NCI-H82 (cell line): ENCODE measurements at places on chromosomes 16 and 17.

DNA sequence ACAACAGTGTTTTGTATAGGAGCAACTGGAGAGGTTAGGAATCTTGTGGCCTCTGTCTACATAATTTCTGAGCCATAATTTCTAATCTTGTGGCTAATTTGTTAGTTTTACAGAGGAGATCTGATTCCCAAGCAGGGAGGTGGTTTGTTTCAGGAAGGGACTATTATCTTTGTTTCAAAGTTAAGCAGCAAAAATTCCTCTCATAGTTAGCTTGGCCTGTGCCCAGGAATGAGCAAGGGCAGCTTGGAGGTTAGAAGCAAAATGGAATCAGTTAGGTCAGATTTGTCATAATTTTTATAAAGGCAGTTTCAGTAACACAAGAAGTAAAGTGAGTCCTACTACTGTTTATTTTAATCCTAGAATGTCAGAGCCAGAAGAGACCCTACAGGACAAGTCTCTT, 2.0 kb upstream of the RDM1 start:
- DNase-seq: no peak

DNA sequence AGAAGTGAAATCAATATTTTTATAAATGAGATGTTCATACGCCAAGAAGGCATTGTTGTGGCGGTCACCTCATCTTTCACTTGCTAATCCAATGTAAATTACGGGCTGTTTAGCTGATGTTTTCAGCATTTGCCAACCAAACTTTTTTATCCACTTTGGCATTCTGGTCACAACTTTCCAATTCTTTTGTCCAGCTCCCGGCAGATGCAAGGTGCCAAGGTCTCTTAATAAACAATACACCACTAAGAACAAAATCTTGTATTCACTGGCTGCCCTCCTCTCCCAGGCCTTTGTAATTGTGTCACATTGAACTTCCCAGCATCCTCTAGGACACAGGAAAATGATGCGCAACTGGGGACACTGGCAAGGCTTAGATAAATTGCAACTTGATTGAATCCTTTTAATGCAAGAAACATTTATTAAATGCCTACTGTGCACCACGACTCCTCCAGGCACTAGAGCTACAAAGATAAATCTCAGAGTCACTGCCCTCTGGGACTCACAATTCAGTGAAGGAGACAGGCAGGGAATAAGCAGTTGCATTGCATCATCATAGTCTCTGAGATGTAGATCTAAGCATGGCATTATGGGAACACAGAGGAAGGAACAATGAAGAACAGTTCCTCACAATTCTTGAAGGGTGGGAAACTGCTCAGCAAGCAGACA, 165.4 kb upstream of the C16orf82 start:
- DNase-seq: no peak

DNA sequence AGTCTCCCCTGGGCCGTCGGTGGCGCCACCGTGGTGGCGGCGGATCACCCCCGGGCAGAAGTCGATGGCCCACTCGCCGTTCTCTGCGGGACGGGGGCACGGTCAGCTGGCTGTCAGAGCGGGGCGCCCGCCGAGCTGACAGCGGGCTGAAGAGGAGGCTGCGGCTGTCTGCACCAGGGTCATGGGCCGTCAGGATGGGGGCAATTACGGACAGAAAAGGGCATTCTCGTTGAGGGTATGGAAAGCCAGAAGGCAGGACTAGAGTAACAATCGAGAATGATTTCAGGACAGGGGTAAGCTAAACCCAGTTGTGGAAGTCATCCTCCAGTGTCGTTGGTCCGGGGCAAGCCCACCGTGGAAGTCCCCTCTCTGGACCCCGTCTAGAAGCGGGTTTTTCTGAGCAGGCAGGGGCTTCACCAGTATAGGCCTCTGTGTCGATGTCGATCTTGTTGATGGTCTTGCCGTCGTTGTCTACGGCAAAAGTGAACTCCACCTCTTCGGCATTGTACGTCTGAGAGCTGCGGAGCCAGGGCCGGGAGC, 1.7 kb downstream of the CHRNE start:
- DNase-seq: no peak

GRCh38 chr16:75264999-75265910, 13.8 kb upstream of the BCAR1 start:
- peak; percentile 31 for DNase-seq

- no peak for DNase-seq
These were observed 301.4 kb downstream of the MAF start for GRCh38 chr16:79298894-79299799.

- peak; percentile 72 for DNase-seq
These were observed 922 bp upstream of the MRPL58 start for GRCh38 chr17:75011401-75012095.

GRCh38 chr17:50303596-50303995, 29.3 kb downstream of the TMEM92 start:
- DNase-seq: no peak

GRCh38 chr17:1967213-1967612, 57.9 kb downstream of the RTN4RL1 start:
- peak; percentile 91 for DNase-seq

DNA sequence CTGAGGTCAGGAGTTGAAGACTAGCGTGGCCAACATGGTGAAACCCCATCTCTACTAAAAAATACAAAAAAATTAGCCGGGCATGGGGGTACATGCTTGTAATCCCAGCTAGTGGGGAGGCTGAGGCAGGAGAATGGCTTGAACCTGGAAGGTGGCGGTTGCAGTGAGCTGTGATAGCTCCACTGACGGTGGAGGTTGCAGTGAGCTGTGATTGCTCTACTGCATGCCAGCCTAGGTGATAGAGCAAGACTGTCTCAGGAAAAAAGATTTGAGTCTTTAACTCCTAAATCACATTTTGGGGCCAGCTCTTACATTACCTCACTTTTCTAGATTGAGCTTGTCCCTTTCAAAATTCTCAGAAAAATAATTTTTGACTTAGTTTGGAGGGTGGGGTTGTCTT, 15.2 kb downstream of the VMP1 start:
- no peak for DNase-seq

DNA sequence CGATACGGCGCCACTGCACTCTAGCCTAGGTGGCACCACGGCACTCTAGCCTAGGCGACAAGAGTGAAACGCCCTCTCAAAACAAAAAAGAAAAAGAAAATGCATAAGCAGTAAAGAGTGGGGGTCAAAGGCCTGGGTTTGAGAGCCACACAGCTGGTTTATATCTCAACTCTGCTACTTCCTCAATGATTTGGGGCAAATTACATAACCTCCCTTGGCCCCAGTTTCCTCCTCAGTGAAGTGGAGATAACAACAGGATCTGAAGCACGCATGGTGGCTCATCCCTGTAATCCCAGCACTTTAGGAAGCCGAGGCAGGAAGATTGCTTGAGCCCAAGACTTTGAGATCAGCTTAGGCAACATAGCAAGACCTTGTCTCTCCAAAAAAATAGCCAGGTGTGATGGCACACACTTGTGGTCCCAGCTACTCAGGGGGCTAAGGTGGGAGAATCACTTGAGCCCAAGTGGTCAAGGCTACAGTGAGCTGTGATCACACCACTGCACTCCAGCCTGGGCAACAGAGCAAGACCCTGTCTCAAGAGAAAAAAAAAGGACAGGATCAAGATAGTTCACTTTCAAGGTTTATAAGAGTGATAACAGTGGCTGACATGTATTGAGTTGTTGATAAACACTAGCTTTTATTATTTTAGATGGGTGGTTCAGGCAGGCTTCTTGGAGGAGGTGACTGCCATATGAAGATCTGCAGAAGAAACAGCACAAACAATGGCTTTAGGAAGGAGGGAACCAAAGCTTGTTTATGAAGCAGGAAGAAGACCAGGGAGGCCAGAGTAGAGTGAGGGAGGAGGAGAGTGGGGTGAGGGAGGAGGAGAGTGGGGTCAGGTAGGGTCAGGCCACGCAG, 8.5 kb upstream of the COG1 start:
- peak; percentile 41 for DNase-seq

DNA sequence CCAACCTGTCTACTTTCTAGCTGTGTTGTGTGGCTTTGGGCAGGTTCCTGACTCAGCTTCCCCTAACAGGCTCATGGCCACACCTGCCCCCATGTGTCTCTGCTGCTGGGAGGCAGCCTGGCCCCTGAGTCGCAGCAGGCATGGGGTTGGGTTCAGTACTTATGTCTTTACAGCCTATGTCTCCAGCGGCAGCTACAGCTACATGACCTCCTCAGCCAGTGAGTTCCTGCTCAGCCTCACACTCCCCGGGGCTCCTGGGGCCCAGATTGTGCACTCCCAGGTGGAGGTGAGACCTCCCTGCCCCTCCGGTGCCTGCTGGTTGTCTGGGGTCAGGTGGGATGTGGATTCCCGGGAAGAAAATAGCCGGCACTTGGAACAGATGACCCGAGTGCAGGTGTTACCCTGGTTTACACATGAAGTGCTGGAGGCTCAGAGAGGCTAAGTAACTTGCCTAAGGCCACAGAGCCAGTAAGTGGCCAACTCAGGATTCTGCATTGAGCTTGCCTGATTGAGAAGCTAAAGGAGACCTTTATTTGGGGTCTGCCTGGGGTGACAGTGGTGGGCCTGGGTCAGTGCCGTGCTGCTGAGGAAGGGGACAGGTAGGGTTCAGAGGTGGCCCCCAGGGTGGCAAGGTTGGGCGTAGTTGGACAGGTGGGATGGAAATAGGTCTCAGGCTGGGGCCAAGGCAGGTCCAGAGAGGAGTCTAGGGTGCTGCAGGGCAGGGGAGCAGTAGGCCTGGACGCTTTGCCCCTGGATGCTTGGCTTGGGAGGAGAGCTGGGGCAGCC, 15.9 kb downstream of the FCSK start:
- no peak for DNase-seq

GRCh38 chr16:6964679-6965078, 368.0 kb upstream of the RBFOX1 start:
- DNase-seq: peak; percentile 99

GRCh38 chr16:1470481-1471251, 4.2 kb downstream of the CLCN7 start:
- DNase-seq: no peak

- no peak for DNase-seq
These were observed 29.2 kb upstream of the PHB1 start for GRCh38 chr17:49443862-49444261.

- no peak for DNase-seq
These were observed 73.6 kb downstream of the SEC14L1 start for GRCh38 chr17:77214328-77214727.

GRCh38 chr16:75379339-75379738, 54.0 kb downstream of the CFDP1 start:
- DNase-seq: no peak

DNA sequence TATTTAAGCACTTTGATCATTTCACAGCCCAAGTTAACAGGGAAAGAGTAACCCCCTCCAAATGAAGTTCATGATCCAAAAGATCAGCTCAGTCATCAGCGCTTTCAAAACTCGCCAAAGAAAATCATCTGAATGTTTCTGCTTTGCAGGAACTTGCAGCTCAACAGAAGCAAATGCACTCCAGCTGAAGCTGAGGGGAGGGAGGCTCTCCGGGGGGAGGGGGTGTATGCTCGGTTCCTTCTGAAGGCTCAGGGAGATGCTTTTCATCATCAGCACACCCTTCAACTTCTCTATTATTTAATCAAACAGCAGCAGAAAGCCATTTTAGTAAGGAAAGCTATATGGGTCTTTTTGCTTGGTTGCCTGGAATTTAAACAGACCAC, 24.4 kb upstream of the ERN1 start:
- DNase-seq: no peak

GRCh38 chr16:54977211-54977610, 46.5 kb downstream of the IRX5 start:
- no peak for DNase-seq

- no peak for DNase-seq
These were observed 3.9 kb downstream of the SPSB3 start for GRCh38 chr16:1778200-1779179.

DNA sequence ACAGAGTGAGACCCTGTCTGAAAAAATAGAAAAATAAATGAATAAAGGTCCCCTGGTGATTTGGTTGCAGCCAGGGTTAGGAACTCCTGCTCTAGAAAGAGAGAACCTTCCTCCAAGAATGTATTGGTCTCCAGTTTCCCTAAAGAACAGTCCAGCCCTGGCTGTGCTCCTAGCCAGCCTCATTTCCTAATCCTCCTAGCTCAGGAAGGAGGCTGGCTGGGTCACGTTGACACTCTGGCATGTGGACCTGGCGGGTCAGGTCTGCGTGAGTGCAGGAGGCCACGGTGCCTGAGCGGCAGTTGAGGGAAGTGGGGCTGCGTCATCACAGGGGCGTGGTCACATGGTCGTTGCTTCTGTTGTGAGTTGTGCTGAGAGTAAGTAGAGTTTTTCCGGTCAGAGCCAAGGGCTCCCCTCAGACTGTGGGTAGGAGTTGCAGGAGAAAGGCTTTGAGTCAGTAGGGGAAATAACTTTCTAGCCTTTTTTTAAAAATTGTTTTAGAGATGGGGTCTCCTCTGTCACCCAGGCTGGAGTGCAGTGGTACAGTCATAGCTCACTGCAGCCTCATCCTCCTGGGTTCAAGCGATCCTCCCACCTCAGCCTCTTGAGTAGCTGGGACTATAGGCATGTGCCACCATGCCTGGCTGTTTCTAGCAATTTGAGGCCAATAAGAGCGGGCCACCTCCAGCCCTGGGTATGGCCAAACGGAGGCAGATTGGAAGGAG, 194.0 kb upstream of the CIBAR2 start:
- peak; percentile 69 for DNase-seq

DNA sequence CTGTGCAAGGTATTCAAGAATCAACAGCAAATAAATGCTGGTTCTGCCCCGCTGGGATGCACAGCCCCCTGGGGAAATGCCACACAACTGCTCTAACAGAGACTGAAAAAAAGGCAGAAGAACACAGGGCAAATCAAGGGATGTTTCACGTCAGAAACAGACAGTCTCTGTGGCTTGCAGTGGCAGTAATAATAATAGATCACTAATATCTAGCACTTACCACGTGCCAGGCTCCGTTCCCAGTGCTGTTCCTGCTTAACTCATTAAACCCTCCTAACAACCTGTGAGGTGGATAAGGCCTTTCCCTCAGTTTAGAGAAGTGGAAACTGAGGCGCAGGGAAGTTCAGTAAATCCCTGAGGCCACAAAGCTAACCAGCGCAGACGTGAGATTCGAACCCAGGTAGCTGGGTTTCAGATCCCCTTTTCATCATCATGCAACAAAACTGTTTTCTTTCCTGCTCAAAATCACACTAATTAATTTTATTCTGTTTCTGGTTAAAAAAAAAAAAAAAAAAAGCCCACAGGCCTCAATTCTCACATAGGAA, 36.7 kb downstream of the ARHGAP17 start:
- DNase-seq: no peak

DNA sequence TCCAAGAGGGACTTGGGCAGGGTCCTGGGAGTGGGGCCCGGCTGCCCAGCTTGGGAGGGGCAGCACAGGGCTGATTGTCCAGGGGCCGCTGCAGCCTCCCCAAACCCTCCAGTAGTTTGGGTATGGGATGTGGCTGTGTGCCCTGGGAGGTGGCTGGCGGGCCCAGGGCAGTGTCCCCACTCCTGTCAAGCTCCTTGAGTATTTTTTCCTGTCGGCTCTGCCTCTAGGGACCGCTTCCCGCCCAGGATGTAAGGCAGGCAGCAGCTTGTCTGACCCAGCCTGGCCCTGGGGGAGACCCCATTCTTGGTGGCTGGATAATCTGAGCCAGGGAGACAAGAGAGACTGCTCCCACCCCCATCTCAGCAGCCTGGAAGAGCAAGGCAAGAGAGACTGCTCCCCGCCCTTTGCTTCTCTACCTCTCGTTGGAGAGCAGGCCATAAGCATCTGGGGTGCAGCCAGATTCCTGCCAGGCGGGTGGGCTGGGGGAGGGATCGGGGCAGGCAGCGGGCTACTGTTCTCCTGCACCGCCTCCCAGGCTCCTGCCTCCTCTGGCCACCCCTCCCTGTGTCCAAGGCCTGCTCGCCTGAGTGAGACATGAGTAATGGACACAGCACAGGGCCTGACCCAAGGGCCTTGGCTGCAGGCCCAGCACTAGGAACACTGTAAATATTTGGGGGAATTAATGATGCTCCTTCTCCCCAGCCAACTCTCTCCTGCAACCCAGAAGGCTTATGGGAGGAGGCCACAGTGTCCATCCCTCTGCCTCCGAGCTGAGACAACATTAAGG, 18.4 kb upstream of the ITGA3 start:
- DNase-seq: no peak
